Muscle of back (tissue), 13 donors: ENCODE measurements at places on chromosomes 1 and 21. TPM values are rescaled to one million over a fixed set of nuclear protein-coding genes. Genes with fewer than 3 reads are reported as not detected.

GRCh38 chr1:205214756-205215155 lies 3.3 kb upstream of the DSTYK start:
- no peak for DNase-seq

DNA sequence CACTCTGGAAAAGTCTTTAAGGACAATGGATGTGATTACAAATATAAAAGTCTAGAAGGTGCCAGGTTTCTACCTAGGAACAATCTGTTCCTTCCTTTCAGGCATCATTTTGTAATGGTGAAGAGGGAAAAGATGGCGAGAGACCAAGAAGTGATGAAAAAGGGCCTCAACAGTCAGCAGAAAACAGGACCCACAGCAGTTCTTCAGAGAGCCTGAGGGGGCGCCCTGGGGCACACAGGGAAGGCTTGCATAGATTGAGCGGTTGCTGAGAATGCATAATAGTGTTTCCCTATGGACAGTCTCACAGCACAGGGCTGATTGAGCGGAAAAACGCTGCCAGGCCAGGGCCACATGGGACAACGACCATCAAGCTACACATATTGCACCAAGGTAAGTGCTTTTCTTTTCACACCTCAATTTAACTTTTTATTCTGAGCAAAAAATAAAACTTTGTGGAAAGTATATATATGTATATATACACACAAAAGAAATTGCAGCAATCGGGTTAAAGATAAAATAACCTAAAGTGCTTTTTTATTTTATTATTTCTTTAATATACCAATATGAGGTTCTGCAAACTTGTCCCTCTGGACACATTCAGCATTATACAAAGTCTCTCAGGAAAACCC lies 3.1 kb upstream of the YRDC start:
- peak; percentile 79 for DNase-seq

- no peak for DNase-seq
Observed at GRCh38 chr21:34558166-34558565, 46.2 kb upstream of the KCNE1 start.

DNA sequence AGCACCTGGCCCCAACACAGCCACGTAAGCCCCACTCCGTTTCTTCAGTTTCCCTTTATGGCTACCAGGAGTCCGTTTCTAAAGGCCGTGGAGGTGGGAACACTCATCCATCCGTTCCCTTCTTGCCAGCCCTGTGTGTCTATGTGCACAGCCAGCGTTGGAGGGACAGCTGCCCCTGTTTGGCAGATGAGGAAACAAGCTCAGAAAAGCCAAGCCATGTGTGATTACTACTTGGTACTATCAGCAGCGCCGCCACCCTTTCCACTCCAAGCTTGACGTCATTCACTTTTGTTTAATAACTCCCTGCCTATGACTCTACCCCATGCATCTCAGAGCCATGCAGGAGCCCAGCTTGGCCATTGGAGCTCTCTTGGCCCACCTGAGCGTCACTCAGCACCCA lies 3.5 kb downstream of the LRP8 start:
- no peak for DNase-seq

DNA sequence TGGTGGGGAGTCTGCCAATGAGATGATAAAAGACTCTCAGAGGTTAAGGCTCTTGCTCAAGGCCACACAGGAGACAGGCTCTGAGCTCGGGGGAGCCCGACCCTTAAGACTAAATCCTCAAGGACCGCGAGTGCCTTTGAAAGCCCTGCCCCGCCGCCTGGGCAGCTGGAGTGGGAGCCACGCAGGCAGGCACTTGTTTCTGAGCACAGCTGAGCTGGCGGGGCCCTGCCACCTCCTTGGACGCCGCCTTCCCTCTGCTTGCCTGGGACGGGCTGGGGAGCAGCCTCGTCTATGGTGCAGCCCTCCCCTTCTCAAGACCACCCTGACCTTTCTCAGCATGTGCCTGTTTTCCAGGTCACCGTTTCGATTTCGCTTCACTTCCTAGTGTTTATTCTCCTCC lies 169.3 kb downstream of the CAMTA1 start:
- no peak for DNase-seq

Gene STUM
- polyA plus RNA-seq = 8.9 TPM

Gene LCE3D
- not detected for polyA plus RNA-seq
